A549 (cell line): ENCODE measurements at places on chromosomes 13 and 19. TPM values are rescaled to one million over a fixed set of nuclear protein-coding genes. Genes with fewer than 3 reads are reported as not detected.
A peak's percentile ranks its signal among the peaks of the same experiment; 100 is the strongest.

- DNase-seq, result peak; percentile 4
Observed at GRCh38 chr19:20167020-20167644, at the start of gene ZNF486. Gene ZNF486, plus strand, starts transcription at chr19:20167214. Its CDS starts 117 bp downstream, at chr19:20167331.

DNA sequence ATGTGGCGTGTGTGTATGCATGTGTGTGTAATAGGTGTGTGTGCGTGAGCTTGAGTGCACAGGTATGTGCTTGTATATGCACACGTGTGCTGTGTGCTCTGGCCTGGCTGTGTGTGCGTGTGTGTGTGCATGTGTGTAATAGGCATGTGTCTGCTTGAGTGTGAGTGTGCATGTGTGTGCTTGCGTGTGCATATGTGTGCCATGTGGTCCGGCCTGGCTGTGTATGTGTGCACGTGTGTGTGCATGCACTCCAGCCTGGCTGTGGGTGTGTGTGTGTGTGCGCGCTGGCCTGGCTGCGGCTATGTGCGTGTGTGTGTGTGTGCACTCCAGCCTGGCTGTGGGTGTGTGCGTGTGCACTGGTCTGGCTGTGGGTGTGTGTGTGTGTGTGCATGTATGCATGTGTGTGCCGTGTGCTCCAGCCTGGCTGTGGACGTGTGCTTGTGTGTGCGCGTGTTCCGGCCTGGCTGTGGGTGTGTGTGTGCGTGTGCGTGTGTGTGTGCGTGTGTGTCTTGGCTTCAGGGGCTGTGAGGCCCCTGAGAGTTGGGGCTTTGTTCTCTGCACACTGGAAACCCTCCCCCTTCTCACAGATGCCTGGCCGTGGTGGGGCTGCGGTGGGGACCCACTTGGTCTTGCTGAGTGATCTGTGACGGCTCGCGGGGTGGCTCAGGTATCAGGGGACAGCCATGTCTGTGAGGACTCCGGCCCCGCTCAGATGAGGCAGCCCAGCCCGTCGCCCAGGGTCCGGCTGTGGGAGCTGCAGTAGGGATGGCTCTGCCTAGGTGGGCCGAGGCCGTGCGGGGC is 8.2 kb downstream of the SPPL2B start:
- DNase-seq, result no peak

DNA sequence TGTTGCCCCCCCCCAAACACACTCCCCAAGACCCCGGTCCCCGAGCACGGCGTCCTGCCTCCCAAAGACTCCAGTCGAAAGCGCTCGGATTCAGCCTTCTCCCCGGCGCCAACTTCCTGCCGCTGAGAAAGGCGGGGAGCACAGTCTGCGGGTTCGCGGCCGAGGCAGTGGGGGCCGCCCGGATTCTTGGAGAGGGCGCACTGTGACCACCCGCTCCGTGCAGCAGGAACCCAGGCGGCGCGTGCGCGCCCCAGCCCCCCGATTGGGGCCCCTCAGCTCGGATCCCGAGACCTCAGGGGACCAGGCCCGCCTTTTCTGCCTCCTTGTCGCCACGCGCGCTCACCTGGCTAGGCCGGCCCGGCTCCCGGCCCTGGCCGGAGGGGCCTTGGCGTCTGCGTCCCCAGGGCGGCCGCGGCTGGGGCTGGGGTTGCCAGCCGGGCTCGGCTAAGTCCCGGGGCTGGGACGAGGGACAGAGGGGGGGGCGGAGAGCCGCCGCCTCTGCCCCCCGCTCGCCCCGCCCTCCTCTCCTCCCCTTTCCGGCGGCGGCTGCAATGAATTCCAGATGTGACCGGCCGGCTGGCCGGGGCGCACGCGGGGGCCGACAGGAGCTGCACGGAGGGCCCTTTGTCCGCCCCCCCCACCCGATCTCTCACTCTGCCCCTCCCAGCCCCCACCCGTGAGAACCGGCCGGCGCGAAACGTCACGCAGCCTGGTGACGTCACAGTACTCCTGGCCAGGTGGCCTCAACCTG is at the start of gene S1PR2:
TSS of gene S1PR2 (minus strand) at position 471 of the 751 bp plus-strand sequence. CDS start 6,426 bp downstream, outside the sequence.
- peak; percentile 50 for DNase-seq

DNA sequence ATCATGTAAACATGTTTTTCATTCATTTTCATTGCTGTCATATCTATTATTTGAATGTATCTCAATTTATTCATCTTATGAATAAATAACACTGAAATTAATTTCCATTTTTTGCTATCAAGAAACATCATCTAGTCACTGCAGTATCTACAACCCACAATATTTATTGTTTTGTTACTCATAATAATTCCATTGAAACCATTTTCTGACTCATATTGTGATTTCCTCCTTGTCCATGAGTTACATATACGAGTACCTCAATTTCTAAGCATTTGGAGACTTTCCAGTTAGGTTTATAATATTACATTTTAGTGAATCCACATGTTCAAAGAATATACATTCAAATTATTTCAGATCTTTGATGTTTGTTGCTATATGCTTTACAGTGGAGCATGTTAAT is 1524.0 kb downstream of the SLITRK1 start:
- no peak for DNase-seq

Gene MED26
- 3.6 to 4.0 TPM (median 3.8 TPM) in 3 replicates for polyA plus RNA-seq

- no peak for DNase-seq
Observed at GRCh38 chr19:32879741-32880140, 10.2 kb upstream of the SLC7A9 start.

Gene DIAPH3
- 9.4 to 11.8 TPM (median 10.8 TPM) in 3 replicates for polyA plus RNA-seq
